Aorta (tissue), 5 donors: ENCODE measurements at places on chromosomes 6 and 20. TPM values are rescaled to one million over a fixed set of nuclear protein-coding genes. Genes with fewer than 3 reads are reported as not detected.

Gene OPRL1
- total RNA-seq: 2.9 TPM

Gene ZNF391
- 2.6 TPM for total RNA-seq

Gene CCDC170
- 5.4 TPM for total RNA-seq

Gene SDHAF4
- 7.9 TPM for total RNA-seq

Gene CALHM4
- total RNA-seq: not detected

Gene ENPP5
- total RNA-seq: 3.7 TPM

Gene TBXT
- total RNA-seq: not detected

Gene OVOL2
- total RNA-seq: not detected

Gene IRF4
- total RNA-seq: 1.6 TPM

Gene ADAM33
- total RNA-seq: 96.8 TPM

Gene RAB44
- total RNA-seq: 0.29 TPM

Gene NKX2-4
- total RNA-seq: not detected

Gene LCA5
- 7.6 TPM for total RNA-seq

Gene DACT2
- 0.48 TPM for total RNA-seq

Gene LRRN4
- 0.36 TPM for total RNA-seq

Gene EPHA7
- 0.75 TPM for total RNA-seq

Gene GPR63
- 3.6 TPM for total RNA-seq

Gene ZBP1
- total RNA-seq: 0.88 TPM

Gene TAB2
- 68.6 TPM for total RNA-seq

Gene SEL1L2
- total RNA-seq: 6.3 TPM

Gene RTN4IP1
- total RNA-seq: 3.1 TPM

Gene LTA
- total RNA-seq: not detected

Gene ATXN1
- 85.5 TPM for total RNA-seq

Gene RSPO3
- total RNA-seq: 12.5 TPM

Gene CD93
- total RNA-seq: 160 TPM

Gene C20orf144
- total RNA-seq: 0.16 TPM

Gene MAS1
- not detected for total RNA-seq

Gene ANKRD66
- total RNA-seq: not detected

Gene MLN
- total RNA-seq: not detected

Gene NFATC2
- 13.0 TPM for total RNA-seq

Gene RNF182
- total RNA-seq: 0.60 TPM

Gene SIM1
- 0.10 TPM for total RNA-seq

Gene FLRT3
- 0.75 TPM for total RNA-seq

Gene FAM217A
- total RNA-seq: not detected

Gene BHLHE23
- total RNA-seq: not detected

Gene OR2B6
- not detected for total RNA-seq

Gene TMEM14B
- total RNA-seq: 50.3 TPM

Gene SMLR1
- not detected for total RNA-seq

Gene HLA-DRB5
- total RNA-seq: 127 TPM
